ENCODE measurements at places on chromosomes 4 and X.

GRCh38 chrX:45557387-45557786 is 356.7 kb upstream of the DIPK2B start:
- no peak for DNase-seq

GRCh38 chr4:174635732-174636131 is 113.4 kb upstream of the HPGD start:
- no peak for DNase-seq

- no peak for DNase-seq
Observed at GRCh38 chr4:80036306-80036705, 36.7 kb downstream of the ANTXR2 start.

DNA sequence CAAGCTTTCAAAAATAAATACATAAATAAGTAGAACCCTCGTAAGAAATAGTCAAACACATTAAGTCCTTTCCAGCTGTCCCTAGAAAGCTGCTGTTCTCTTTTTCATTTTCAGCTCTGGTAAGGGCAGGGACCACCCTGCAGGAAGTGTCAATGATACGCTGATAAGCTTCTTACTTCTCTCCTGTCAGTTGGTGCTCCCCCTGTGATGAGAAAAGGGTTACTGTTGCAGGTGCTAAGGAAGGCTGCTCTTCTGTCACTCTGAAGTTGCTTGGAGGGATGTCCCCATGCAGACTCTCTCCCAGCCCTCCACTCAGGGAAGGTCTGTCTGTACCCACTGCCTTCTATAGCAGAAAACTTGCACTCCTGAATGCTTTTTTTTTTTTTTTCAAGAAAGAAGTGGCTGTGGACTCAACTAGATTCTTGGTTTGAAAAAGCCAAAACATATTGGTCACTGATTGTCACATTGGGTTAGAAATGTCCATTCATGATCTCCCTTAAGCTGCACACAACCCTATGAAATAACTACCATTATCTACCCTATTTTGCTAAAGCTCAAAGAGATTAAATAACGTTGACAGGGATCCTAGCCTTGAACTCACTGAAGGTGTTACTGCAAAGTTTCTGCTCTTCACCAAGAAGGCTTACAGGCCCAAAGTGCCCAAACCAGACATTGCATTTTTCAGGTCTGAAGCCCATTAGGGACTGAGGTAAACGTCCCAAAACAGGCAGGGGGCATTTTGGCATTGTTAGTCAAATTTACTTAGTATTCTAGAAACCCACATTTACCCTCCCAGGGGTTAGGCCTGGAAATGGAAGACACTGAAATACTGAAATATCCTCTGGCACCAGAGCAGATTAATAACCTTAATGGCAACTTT is 1.2 kb downstream of the CXCL3 start:
- no peak for DNase-seq

GRCh38 chr4:80631861-80632260 is 296.3 kb downstream of the CFAP299 start:
- no peak for DNase-seq

DNA sequence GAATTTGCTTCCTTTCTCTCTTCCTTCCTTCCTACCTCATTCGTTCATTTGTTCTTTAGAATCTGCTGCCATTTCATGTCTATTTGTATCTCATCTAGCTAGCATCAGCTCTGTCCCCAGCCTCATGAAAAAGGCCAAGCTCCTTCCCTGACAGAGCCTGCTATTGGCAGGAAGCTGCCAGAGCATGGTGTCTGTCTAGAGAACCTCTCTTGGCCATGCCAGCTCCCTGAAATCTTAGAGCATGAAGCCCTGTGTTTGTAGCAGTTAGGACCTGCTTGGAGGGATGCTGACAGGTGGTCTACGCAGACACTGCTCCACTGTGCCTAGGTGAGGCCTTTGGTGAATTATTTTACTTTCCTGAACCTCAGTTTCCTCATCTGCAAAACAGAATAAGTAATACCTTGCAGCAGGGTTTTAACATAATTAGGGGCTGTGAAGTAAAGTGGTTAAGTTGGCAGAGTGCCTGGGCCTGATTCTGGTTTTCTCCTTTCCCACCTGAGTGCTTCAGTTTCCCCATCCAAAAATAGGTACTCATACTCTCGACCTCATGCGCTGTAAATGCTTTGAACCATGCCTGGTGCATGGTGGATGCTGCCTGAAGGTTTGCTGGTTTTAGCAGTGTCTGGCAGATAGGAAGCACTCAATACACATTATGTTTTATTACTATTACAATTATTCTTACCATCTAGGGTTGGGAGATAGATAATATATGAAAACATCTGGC is 4.7 kb downstream of the PTTG2 start:
- DNase-seq = no peak

GRCh38 chr4:39020130-39020529 is 12.1 kb downstream of the TMEM156 start:
- DNase-seq = no peak

- no peak for DNase-seq
Observed at GRCh38 chrX:65741823-65742222, 74.4 kb downstream of the MSN start.

DNA sequence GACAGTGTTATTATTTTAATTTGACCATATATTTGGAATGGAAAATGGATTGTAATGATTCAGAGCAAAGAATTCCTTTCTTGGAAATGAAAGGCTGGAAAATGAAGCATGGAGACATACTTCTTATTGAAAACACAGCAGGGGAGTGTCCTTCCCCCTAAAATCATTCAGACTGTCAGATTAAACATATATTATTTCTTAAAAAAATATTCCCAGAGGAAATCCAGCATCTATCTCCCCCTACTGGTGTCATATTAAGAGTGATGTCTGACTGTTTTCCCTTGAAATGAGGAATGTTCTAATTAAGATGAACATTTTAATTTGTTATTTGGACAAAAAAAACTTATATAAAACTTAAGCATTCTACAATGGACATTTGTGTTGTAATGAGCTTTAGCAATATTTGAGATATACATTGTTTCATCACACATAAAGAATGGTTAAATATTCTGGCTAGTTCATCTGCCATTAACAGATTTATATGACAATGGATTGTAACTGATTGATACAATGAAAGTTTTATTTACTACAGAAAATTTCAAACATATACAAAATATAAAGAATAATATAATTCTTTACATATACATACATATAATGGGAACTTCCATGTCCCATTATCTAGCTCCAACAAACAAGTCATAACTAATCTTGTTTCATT is 264.6 kb downstream of the SPRY1 start:
- no peak for DNase-seq

GRCh38 chrX:38006291-38006690 is at the start of gene SYTL5:
SYTL5 (plus strand) TSS chrX:38006553; CDS start chrX:38033890, 27,337 bp downstream.
- no peak for DNase-seq

GRCh38 chr4:152643153-152644035 is 36.4 kb downstream of the TMEM154 start:
- DNase-seq = peak; percentile 45

GRCh38 chr4:76251441-76252270 is at the start of gene FAM47E:
FAM47E (plus strand) TSS chr4:76251721; CDS start chr4:76251747, 26 bp downstream.
- DNase-seq = peak; percentile 27

- no peak for DNase-seq
Observed at GRCh38 chr4:159944477-159944876, 841.6 kb downstream of the RAPGEF2 start.

DNA sequence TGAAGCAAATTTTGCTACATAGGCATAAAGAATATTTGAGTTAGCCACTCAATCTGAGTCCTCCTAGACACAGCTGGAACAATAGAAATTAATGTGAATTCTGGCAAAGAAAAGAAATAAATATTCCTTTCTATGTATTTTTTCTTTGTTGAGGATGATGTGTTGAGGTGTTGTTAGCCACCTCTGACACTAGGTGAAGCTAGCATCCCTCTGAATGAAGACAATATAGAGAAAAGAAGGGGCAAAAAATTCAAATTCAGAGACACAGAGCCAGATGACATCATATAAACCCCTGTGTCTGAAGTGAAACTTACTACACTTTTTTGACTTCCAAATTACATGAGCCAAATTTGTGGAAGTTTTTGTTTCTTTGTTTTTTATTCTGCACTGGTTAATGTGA is 34.6 kb upstream of the TMPRSS11D start:
- DNase-seq = no peak

DNA sequence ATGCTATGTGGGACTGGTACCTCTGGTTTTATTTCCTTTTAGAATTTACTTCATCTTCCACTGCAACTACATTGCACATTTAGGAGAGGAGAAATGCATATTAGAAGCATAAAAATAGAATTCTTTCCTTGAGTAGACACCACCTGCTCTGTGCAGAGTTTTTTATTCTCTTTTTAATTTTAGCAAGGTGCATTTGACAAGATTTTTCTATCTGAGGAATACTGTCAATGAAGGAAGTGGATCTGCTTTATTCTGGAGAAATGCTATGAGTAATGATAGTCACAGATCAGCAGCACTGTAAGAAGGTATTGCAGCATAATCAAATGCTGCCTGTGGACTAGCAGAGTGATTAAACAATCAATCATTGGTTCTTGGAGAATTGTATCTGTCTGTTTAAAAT is 1038.3 kb downstream of the RAPGEF2 start:
- no peak for DNase-seq

DNA sequence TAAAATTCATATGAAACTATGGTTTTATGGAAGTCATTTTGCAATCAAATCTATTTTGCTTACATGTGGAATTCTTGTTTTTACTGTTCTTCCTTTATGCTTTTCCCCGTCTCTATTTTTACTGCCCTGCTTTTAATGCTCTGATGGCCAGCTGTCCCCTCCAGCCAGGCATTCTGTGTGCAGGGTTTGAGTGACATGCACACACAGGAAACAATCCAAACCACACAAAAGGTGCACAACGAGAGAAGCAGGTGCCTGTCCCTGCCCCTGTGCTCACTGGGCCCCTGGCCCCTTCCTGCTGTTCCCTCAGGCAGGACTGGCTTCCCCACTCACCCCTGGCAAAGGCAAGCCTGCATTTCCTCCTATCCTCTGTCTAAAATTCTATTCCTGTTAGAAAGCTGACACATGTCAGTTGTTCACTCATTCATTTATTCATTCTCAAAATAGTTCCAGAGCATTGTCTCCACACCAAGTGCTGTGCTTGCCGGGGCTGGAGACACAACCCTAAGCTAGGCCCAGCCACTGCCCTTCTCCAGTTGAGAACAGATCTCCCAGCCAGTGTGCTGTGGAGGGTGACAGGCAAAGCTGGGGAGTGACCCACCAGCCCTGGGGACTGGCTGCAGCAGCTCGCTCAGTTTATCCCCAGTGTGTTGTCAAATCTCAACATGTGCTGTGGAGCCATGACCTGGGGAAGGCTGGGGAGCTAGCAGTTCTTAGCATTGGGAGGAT is 346.3 kb downstream of the FBXW7 start:
- no peak for DNase-seq

- DNase-seq = no peak
Observed at GRCh38 chrX:138742217-138742616, 30.7 kb upstream of the FGF13 start.

DNA sequence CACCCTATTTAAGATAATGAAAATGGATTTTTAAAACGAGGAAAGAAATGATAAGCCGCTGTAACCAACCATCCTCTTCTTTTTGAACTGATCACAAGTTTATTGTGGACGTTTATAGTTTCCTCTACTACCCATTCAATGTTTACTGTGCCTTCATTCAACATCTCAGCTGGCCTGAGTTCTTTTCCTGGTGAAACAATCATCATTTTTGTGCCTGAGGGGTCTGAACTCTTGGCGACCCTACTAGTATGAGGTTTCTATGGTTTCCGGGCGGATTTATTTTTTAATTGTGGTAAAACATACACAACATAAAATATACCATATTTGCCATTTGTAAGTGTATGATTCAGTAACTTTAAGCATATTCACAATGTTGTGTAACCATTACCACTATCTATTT is 100.7 kb downstream of the SPRY1 start:
- no peak for DNase-seq

DNA sequence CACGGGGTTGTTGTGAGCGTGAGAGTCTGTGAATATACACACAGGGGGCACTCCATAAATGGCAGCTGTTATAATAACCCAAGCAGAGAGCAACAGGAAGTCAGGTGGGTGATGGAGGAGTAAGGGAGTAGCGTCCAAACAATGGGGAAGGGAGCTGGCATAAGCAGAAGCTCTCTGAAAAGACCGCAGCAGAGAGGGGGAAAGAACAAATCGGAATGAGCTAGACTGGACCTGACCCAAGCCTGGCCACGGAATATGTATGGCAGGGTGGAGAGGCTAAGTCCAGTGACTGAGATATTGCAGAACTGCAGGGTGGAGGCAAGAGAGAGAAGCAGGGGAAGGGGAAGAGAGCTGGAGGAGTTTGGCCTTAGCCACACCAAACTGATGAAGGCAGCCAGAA is 6.5 kb upstream of the GJB1 start:
- DNase-seq = no peak

DNA sequence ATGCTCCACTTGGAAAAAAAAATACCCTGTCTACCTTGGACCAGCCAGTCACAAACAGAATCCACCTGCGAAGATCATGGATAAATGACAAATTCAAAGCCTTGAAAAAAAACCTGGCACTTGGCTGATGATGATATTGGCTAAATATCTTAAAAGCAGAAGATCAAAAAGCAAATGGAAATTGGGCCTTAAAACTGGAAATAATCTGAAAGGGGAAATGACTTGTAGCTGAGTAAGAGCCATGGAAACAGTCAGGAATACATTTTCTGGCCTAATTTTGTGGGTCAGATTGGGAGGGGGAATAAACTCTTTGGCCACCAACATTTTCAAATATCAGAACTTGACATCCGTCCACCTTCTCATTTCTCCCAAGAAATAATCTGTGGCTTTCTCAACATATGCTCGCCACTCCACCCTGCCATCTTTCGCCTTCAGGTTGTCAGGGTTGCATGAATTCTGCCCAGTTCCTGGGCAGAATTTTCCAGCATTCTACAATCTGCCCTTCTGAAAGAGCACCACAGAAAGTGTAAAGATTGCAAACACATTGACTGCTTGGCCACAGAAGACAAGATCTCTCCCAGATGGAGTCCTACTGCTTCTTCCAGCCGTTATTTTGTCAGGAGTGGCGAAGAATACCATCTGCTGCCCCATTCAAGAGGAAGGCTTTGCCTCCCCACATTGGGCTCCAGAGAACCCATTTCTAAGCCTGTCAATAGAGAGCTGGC is 1.7 kb upstream of the NDP start:
- no peak for DNase-seq

DNA sequence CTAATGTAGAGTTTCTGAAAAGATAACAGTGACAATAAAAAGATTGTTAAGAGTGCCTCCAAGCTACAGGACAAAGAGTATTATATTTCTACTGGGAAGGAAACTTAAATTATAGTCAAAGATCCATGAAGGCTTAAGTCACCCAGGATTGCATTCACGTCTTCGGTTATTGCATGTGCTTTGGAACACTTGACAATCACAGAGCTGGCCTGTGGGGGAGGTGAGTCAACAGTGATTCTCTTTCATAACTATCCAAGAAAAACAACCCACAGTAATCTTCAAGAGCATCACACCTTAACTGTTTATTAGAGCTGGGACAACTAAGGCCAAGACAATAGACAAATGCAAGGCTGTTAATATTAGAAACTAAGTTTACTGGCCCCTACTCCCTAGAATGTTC is 40.3 kb downstream of the PDGFC start:
- no peak for DNase-seq

DNA sequence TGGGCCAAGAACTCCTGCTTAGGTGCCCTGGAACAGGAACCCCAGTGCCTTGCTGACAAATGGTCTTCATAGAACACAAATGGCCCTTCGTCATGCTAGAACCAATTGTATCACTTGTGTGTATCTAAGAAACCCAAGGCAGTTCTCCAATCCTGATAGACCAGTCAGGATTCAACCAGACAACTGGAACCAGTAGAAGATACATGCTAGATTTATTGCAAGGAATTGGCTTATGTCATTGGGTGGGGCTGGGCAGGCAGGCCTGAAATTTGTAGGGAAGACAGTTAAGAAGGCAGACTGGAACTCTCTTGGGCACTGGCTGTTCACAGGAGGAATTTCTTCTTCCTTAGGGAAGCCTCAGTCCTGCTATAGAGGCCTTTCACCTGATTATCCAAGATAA is 17.0 kb upstream of the TBL1X start:
- no peak for DNase-seq
